Epithelial cell of umbilical artery (primary cell): ENCODE measurements at places on chromosomes 13 and 19. TPM values are rescaled to one million over a fixed set of nuclear protein-coding genes. Genes with fewer than 3 reads are reported as not detected.

The ZNF99 gene
- total RNA-seq: not detected in 2 replicates

The TRPC4 gene
- total RNA-seq: 0.30 and 0.32 TPM in 2 replicates

The EPS8L1 gene
- total RNA-seq: 5.9 and 12.0 TPM in 2 replicates

The ADGRE1 gene
- total RNA-seq: not detected in 2 replicates

The KCNK6 gene
- total RNA-seq: 1.8 and 2.9 TPM in 2 replicates

The SYNE4 gene
- total RNA-seq: not detected in 2 replicates

The PNMA8A gene
- 2.3 and 7.1 TPM in 2 replicates for total RNA-seq

The CPT1C gene
- 13.0 and 19.5 TPM in 2 replicates for total RNA-seq

The SCGB2B2 gene
- total RNA-seq: under 0.01 TPM in 1 of 2 replicates, not detected in the other

The ZFP14 gene
- 1.6 and 6.1 TPM in 2 replicates for total RNA-seq

The ASF1B gene
- 17.9 TPM in 2 replicates for total RNA-seq

The ELAVL3 gene
- not detected in 2 replicates for total RNA-seq

The ZC3H4 gene
- 10.4 and 14.1 TPM in 2 replicates for total RNA-seq

The ARHGAP33 gene
- 2.6 and 4.0 TPM in 2 replicates for total RNA-seq

The ADGRE2 gene
- not detected in 2 replicates for total RNA-seq

The CYP2A7 gene
- total RNA-seq: not detected in 2 replicates

The PDX1 gene
- total RNA-seq: not detected in 2 replicates

The TGFB1 gene
- total RNA-seq: 16.4 and 41.6 TPM in 2 replicates

The GALP gene
- total RNA-seq: not detected in 2 replicates

The ZNF418 gene
- total RNA-seq: 1.6 and 2.1 TPM in 2 replicates

The GPR4 gene
- 1.5 and 4.2 TPM in 2 replicates for total RNA-seq

The LGALS14 gene
- total RNA-seq: not detected in 2 replicates

The OVOL3 gene
- not detected in 2 replicates for total RNA-seq

The ZNF345 gene
- total RNA-seq: 1.9 and 3.0 TPM in 2 replicates

The LMTK3 gene
- under 0.01 and 0.61 TPM in 2 replicates for total RNA-seq

The IGFLR1 gene
- 0.91 and 4.2 TPM in 2 replicates for total RNA-seq

The FCAR gene
- not detected in 2 replicates for total RNA-seq

The NCAN gene
- under 0.01 TPM in 1 of 2 replicates, not detected in the other for total RNA-seq

The ZNF667 gene
- 1.6 and 1.8 TPM in 2 replicates for total RNA-seq

The EXOC3L2 gene
- total RNA-seq: 1.1 and 4.2 TPM in 2 replicates

The IL12RB1 gene
- 0.15 TPM in 1 of 2 replicates, not detected in the other for total RNA-seq

The KIR3DL2 gene
- total RNA-seq: not detected in 2 replicates

The BRSK1 gene
- total RNA-seq: 0.61 and 0.65 TPM in 2 replicates

The LILRA6 gene
- under 0.01 TPM in 1 of 2 replicates, not detected in the other for total RNA-seq

The IGSF23 gene
- total RNA-seq: not detected in 2 replicates

The TEX29 gene
- total RNA-seq: not detected in 2 replicates

The SWSAP1 gene
- total RNA-seq: 0.61 and 0.65 TPM in 2 replicates

The ZNF229 gene
- total RNA-seq: 6.8 and 12.6 TPM in 2 replicates

The C13orf42 gene
- total RNA-seq: not detected in 2 replicates

The ATP5F1D gene
- 18.1 and 28.9 TPM in 2 replicates for total RNA-seq
